ENCODE measurements at places on chromosomes 1 and 21.
A peak's percentile ranks its signal among the peaks of the same experiment; 100 is the strongest.

- peak; percentile 63 for DNase-seq
These were observed 266.9 kb downstream of the ASTN1 start for GRCh38 chr1:176897350-176898236.

DNA sequence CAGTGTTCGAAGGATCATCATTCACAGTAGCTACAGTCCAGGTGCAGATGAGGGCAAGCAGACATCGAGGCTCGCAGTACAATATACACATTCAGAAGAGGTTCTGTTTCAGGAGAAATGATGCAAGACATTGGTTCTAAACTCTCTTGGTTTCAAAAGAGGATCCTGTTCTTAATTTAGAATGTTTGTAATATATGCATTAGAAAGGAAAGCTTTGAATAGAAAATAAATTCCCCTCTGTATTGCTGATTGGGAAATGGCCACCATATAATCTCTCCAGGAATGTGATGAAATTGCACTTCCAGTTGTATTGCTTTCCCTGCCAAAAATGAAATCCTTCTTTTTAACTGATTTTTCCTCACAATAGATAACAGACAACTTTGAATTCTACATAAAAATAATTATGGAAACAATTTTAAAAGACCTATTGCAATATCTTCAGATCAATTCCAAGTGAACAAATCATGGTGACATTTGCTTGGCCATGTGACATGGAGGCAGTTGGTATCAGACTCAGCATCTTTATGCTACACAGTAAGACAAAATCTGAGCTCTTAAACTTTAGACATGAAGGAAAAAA lies 27.6 kb upstream of the SIPA1L2 start:
- DNase-seq = no peak

DNA sequence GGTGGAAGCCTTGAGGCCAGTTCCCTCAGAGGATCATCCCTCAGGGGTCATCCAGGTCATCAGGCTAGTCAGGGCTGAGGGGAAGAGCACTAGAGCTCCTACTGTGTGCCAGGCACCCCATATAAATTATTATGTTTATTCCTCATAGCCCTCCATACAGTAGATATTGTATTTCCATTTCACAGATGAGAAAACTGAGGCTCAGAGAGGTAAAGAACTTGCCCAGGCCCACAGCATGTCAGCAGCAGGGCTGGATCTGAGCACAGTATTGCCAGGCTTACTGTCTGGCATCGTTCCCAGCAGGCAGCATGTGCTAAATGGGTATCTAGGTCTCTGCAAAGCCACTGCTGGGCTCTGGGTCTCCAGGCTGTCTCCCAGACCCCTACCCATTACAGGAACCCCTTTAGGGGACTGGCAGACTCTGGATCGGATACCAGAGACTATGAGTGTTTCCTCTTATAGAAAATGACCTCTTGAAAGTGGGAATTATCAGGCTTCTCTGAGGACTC lies 153.3 kb downstream of the PTPRU start:
- no peak for DNase-seq

- peak; percentile 54 for DNase-seq
These were observed 100.5 kb upstream of the NEK7 start for GRCh38 chr1:198056255-198056654.

GRCh38 chr1:64623750-64624191 lies 121.1 kb upstream of the RAVER2 start:
- DNase-seq = peak; percentile 46

DNA sequence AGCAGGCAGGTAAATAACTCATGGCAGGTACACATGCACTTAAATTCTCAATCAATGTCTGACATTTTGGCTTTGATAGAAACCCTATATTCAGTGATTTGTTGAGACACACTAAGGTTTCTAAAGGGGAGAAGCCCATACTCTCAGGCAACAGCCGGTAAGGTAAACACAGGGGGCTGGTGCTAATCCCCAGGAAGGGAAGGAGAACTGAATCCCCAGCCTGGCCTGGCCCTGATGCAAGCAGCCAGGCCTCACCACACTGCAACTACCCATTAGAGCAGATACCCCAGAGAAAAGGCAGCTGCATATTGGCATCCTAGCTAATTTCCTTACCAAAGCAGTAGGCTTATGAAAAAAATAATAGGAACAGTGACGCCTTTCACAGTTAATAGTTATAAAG lies 116.5 kb upstream of the LRRC7 start:
- DNase-seq = no peak

DNA sequence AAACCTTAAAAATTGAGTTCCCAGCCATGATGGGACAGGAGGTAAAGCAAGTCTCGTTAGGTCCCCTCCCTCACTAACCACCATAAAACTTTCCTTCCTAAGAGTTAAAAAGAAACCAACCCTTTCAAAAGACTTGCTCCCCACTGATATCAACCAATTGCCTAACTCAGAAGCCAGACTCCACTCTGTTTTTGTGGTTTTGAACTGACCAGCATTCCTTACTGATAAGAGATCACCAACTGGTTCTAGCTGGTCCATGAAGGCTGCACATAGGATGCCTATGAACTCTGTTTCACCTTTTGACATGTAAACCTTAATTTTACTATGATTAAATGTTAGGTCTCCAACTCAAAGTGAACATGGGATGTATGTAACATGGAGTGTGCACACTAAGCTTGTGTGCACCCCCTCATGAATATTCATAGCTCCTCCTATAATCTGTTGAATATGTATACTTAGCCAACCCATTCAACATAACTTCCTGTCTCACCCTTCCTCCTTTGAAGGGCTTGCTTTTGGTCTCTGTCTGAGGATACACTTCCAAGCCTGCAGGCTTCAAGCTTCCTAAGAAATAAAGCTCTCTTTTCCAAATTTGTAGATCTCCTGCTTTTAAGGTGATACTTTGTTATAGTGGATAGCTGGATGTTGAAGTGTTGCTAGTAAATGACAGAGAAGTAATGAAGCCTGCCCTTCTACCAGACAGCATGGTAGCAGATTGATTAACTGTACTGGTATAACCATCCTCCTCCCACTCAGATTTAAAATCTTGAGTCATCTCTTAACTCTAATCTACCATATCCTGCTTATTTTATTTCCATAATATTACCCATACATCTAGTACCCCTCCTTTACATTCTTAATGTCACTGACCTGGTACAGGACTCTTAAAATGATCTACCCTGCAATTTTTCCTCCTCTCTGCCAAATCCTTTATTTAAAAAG lies 95.6 kb downstream of the ZNF644 start:
- peak; percentile 23 for DNase-seq

GRCh38 chr1:202302166-202302565 lies 39.6 kb downstream of the UBE2T start:
- no peak for DNase-seq

GRCh38 chr1:220655509-220655908 lies 34.7 kb upstream of the C1orf115 start:
- no peak for DNase-seq

DNA sequence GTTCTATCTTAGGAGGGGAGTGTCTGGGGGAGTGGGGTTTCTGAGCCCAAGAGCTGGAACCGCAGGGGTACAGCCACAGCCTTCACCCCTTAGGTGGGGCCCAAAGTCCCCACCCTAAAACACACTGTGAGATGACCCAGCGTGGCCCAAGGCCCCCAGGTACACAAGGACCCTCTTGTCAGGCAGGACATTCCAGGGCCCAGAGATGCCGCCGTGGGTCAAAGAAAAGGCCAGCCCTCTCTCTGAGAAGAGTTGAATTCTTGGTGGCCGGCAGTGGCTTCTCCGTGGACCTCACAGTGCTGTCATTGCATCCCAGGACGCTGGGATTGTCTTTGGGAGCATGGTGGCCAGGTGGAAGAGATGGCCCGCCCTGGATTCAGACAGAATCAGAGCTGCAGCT lies 176.3 kb upstream of the C1orf174 start:
- no peak for DNase-seq

DNA sequence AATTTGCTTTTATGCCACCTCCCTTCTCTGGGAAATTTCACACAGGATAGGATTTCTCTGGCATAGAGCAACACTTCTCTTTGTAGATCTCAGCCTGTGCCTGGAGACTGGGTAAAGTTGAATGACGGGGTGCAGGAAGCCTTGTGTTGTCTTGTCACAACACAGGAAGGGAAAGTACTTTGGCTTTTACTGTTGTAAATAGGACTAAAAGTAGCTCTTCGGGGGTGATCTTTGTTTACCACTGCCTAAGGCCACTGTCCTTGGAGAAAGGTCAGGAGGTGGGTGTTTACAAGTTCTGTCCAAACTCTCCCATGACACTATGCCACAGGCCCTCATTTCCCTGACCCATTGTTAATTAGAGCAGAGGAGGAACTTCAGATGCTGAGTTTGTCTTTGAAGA lies 139.7 kb downstream of the FGGY start:
- DNase-seq = no peak
